Iris pigment epithelial cell (primary cell): ENCODE measurements at places on chromosomes 13 and 19.

DNA sequence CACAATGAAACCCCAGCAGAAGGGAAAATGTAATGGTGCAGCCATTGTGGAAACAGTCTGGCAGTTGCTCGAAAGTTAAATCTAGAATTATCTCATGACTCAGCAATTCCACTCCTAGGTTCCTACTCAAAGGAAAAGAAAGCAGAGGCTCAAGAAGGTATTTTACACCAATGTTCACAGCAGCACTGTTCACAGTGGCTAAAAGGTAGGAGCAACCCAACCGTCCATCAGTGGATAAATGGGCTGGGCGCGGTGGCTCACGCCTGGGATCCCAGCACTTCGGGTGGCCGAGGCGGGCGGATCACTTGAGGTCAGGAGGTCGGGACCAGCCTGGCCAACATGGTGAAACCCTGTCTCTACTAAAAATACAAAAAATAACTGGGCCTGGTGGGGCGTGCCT, 25.9 kb downstream of the ZFR2 start:
- DNase-seq, result peak; percentile 14

GRCh38 chr19:35373492-35373891, 2.6 kb downstream of the GPR42 start:
- DNase-seq, result no peak

- DNase-seq, result no peak
Observed at GRCh38 chr13:111875915-111876314, 191.0 kb upstream of the SOX1 start.

DNA sequence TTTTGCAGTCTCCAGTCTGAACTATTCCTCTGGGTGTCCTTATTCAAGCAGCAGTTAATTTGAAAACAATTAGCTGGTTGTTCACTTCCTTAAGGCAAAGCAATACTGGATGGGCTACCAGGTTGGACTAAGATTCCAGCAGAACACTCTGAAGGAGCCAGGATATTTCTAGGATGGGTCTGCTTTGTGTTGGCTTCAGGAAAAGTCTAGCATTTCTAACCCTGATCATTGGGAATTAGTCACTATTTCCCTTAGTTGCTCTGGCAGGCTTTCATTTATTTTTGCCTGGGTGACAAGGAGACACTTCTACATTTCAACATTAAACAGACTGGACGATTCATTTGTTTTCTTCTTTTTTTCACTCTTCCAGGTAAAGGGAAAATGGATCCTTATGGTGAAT, 228.4 kb downstream of the ENOX1 start:
- DNase-seq, result no peak

- DNase-seq, result no peak
Observed at GRCh38 chr19:50551034-50551714, 17.1 kb downstream of the LRRC4B start.

DNA sequence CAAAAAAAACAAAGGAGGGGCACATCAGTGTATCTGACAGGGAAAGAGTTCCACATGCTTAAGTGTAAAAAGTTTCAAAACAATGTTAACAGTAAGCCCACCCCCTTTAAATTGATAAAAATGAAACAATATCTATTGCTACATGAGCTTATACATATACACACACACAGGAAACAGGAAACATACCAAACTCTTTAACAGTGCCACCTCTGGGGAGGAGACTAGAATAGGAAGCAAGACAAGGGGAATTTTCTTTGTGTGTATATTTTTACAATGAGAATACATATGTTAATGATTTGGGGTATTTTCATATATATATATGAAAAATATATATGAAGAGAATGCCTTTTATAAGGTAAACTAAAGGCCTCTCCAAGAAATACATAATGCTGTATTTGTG, 44.7 kb downstream of the TPT1 start:
- peak; percentile 33 for DNase-seq

- peak; percentile 85 for DNase-seq
Observed at GRCh38 chr19:40465025-40465556, 454 bp downstream of the BLVRB start.

GRCh38 chr19:38284422-38284821, 19.6 kb upstream of the C19orf33 start:
- no peak for DNase-seq

DNA sequence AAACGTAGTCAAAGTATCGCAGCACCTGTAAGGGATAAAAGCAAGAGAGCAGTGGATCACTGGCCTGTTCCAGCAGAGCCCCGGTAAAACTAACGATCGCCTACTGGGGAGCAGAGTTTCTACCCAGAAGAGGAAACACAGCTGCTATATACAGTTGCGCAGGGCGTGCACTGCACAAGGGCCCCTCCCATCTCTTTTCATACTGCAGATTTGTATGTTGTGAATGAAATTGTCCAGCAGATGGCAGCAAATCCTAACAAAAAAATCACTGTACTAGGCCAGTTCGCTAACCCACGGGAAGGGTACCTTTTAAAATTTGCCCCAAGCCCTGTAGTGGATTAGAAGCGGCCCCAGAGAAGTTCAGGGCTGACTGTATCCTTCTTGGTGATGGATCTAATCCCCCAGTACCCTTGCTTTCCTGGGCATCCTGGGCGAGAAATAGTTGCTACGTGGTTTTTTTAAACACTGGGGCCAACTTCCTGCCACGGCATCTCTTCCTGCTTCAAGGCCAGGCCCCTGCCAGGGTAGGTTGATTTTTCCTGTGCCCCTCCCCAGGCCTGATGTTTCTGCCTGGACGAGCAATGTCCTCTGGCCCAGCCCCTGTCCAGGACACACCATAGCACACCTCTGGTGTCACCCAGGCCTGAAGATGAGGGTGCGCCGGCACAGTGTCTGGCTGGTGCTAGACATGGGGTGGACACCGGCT, 127.0 kb downstream of the IER2 start:
- DNase-seq, result peak; percentile 64

DNA sequence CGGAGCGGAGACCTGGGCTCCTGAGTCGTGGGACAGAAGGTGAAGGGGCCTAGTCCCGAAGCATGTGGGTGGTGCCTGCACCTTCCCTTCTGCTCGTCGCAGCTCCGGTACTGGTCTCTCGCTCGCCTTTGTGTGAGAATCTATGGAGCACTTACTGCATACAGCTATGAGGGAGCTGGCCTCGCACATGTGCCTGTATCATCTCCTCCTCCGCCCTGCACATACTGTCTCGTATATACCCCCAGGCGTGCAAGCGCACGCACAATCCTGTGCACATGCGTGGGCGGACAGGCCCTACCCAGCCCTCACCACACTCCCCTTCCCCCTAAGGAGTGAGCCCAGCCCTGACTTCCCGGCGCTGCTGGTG, 8.7 kb downstream of the PIK3R2 start:
- DNase-seq, result no peak

GRCh38 chr13:40477623-40478608, 188.5 kb downstream of the FOXO1 start:
- peak; percentile 33 for DNase-seq

DNA sequence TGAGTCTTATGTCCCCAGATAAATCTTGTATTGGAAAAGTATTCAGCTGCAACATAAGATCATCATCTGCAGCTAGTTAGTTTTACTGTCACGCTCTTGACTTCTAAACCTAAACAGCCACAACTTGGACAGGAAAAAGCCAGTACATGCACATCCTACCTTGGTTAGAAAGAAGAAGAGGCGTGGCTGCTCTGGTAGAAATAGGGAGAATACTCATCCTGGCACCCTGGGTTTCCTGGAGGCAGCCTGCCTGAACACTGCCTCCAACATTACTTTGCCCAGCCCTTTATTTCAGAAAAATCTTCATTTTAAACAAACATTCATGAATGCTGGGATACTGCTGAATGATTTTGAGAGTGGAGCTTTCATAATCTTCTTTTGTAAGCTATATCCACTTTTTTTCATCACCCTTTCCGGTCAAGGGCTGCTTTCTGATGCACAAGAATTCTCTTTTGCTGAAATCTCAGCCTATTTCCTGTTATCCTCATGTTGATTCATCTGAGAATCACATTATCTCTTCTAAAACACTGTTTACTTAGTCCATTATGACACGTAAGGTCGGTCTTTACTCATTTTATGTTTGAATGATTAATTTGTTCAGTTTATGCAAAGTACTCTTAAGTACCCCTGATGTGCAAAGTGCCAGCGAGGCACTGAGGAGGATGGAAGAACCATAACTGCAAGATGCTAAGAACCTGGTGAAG, 55.2 kb downstream of the STARD13 start:
- peak; percentile 84 for DNase-seq

GRCh38 chr13:75383064-75383715, 98.8 kb downstream of the TBC1D4 start:
- DNase-seq, result no peak

DNA sequence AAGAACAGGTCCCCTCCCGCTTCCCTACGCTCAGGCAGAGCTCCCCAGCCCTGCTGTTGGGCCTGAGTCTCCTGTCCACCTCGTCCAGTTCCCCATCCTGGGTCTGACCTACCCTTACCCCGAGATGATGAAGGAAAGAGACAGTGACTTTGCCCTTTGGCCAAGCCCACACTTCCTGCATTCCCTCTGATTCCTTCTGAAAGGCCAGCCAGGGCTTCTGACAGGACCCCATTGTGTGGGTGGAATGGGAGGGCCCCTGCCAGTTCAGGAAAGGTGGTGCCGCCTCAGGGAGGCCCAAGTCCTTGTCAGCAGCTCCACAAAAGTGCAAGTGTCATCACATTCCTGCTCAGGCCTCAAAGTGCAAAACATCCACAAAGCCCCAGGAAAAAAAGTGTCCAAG, 177.8 kb downstream of the PAN3 start:
- no peak for DNase-seq

DNA sequence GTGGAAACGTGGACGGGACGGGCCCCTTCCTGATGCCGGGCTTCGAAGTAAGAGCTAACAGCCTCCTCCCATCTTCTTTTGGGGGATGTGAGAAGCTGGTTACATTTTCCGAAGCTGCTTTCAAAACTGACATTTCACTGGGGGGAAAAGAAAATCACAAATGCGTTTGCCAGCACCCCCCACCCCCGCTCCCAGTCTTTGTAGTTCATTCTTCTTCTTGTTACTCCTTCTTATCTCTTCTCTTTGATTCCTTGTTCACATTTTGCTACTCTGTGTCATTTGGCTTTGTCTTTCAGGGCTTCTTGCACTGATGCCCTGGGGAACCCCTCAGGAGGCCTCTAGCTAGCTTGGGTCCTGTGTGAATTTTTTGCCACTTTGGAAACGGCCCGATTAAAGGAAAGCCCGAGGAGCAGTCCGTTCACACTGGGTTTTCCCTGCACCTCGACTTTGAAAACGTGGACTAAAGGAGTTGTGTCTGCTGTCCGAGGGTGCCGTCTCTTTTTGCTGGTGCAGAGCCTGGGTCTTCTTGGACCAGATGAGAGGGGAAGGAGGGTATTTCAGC, 1.3 kb downstream of the CARM1 start:
- no peak for DNase-seq

DNA sequence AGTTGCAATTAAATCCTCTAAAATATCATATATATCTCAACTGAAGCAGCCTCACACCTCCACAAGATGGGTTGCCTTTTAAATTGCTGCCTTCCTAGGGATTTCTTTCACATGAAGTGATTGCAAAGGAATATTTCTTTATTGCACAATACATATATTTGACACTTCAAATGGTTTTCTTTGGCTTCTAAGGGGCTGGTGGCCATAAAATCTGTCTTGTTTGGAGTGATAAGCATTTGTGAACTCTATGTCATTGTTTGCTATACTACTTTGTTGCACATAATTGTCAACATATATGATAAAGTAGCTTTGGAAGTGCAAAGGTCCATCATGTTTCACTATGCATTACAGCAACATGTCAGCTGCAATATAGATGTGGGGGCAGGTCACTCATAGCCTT, 2380.9 kb downstream of the PCDH9 start:
- DNase-seq, result no peak

GRCh38 chr13:40028446-40028845, 373.0 kb downstream of the COG6 start:
- no peak for DNase-seq

GRCh38 chr13:71290963-71291841, 575.8 kb downstream of the DACH1 start:
- DNase-seq, result peak; percentile 36

GRCh38 chr13:27054760-27055159, 116.9 kb downstream of the USP12 start:
- no peak for DNase-seq

DNA sequence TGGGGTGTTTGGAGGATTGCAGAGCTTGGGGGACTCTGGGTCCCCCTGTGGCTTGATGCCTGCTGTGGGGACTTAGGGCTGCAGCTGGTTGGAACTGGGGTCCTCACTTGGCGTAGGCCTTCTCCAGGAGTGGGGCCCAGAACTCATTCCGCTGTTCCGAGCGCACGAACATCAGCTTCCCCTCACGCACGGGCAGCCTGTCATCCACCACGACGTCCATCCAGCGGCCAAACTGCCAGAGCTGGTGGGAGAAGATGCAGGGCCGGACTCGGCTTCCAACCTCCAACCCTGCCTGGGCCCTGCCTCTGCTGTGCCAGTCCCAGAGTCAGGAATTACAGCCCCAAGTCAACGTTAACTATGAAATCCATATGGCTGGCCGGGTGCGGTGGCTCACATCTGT, 2.6 kb downstream of the CAPN12 start:
- no peak for DNase-seq

- no peak for DNase-seq
Observed at GRCh38 chr13:98510156-98510509, 66.8 kb downstream of the STK24 start.

DNA sequence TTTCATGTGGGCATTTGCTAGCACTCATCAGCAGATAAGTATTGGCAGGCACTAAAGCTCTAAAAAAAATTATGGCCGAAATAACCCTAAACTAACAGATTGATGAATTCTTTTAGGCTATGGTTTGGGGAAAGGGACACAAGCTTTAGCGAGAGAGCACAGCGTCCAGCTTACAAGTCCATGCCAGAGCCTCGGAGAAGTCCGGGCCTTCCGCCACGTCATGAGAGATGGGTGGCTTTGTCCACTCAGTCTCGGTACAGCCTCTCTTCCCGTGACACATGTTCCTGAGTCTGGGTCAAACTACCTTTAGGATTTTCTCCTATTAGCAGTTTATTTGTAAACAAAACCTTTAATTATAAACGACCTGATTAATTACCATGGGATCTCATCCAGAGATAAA, 27.7 kb downstream of the TMTC4 start:
- no peak for DNase-seq

DNA sequence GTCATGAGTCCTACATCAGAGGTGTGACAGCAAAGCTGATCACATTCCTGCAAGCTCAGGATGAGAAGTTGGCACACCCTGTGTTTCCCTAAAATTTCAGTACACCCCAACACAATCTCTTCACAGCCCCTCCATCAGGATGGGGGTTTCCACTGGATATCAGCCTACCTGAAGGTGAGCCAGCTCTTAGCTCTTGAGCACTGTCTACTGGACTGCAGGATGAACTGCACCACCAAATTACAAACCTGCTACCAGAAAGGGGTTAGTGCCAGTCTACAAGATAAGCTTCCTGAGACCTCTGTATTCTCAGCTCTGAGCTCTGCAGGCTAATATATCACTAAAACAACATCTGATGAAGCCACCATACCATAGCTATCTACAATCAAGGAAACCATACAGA, 1616.2 kb upstream of the SPRY2 start:
- no peak for DNase-seq

GRCh38 chr13:23593148-23593547, 22.9 kb downstream of the TNFRSF19 start:
- peak; percentile 25 for DNase-seq

GRCh38 chr13:85626603-85627002, 172.6 kb downstream of the SLITRK6 start:
- no peak for DNase-seq

GRCh38 chr13:41641961-41642360, 184.6 kb downstream of the RGCC start:
- no peak for DNase-seq
